ENCODE measurements at places on chromosomes 5 and 9.

DNA sequence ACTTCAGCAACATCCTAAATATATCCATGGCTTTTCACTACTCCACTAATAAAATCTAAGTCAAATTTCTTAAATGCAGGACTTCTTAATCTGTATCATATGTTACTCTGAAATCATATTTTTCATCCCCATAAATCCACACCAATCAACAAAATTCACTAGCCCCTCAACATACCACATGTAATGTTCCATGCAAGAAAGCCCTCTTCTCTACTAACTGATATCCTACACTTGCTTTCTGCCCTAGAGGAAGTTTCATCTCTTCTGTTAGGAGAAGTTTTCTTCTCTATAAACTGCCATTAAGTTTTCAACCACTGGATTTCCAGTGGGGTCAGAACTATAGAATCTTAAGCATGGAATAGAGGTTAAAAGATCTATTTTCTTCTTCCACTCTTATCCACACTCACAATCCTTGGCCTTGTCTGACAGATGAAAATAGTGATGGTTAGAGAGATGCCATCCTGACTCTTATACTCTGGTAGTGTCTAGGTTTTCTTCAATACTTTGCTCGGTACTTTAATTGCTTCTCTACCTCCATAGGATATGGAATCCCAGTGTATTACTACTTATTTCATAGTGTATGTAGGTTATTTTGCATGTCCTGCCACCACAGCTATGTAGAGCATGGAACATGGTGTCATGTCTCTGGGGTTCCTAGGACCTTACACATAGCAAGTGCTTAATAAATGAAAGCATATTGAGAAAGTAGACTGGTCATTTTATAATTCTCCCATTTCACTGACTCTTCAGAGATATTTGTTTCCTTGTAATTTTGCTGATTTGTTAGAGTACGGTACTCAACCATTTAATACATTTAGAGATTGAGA lies 48.4 kb downstream of the ALDH1A1 start:
- no peak for DNase-seq

DNA sequence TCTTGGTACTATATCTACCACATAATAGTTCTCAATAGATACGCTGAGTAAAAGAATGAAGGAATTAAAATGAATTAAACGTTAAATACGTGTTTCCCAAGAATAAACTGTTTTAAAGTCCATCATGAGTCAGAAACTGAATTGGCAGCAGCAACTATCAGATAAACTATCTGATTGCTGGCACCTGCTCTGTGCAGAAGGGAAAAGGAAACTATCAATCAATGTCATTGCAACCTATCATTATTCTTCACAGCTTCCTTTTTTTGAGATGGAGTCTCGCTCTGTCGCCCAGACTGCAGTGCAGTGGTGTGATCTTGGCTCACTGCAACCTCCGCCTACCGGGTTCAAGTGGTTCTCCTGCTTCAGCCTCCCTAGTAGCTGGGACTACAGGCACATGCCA lies 8.8 kb upstream of the WDR36 start:
- DNase-seq, result no peak

DNA sequence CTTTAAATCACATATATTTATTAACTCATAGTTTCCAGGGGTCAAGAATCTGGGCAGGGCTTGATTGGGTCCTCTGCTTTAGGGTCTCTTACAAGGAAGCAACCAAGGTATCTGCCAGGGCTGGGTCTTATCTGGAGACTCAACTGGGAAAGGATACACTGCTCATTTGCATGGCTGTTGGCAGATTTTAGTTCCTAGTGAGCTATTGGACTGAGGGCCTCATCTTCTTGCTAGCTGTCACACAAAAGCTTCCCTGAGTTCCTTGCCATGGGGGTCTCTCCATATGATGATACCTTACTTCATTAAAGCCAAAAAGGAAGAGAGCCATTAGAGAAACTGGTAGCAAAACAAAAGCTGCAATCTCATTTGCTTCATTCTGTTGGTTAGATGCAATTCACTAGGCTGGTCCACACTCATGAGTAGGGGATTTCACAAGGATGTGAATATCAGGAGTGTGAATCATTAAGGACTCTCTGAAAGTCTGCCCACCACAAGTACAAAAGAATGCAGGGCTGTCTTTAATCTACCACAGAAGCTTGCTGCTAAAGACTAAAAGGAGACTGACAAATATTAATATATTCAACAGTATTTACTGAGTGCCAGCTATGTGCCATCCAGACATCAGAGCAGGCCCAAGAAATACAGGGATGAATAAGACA lies 42.0 kb upstream of the TIMD4 start:
- DNase-seq, result no peak

GRCh38 chr5:91486638-91487037 lies 103.5 kb upstream of the ARRDC3 start:
- DNase-seq, result no peak

GRCh38 chr5:124889486-124889825 lies 143.0 kb upstream of the ZNF608 start:
- DNase-seq, result no peak

DNA sequence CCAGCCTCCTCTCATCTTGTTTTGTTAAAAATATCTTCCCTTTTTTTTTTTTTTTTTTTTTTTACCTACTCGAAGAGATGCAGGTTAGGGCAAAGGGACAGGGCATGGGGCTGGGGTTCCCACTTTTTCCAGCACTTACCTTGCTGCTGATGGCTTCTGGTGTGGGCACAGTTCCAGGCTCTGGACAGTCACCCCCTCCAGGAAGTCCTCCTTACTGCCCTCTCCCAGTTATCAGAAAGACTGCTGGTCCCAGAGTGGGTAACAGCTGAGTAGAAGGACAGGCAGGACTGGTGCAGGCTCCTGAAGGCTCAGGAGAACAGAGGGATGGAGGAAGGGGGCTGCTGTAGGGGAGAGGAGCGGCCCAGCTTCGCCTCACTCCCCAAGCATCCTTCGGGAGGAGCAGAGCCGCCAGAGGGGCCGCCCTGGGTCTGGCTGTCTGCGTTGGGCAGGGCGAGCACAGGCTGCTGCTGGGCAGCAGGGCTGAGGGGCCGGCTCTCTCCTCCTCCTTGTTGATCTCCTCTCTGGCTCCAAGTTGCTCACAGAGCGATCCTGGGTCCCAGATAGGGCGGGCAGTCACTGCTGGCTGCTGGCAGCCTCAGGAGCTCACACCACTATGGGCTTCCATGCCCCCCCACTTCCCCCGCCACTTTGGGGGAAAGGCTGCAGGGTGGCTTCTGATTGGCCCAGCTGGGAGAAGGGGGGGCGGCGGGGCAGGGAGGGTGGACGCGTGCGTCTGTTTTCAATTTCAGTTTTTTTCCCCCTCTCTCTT lies at the start of gene PDGFRB:
TSS of gene PDGFRB (minus strand) at position 588 of the 769 bp plus-strand sequence. CDS start 18,798 bp downstream, outside the sequence.
- no peak for DNase-seq

- no peak for DNase-seq
Measured at GRCh38 chr5:68436686-68437520, 221.3 kb downstream of the PIK3R1 start.

DNA sequence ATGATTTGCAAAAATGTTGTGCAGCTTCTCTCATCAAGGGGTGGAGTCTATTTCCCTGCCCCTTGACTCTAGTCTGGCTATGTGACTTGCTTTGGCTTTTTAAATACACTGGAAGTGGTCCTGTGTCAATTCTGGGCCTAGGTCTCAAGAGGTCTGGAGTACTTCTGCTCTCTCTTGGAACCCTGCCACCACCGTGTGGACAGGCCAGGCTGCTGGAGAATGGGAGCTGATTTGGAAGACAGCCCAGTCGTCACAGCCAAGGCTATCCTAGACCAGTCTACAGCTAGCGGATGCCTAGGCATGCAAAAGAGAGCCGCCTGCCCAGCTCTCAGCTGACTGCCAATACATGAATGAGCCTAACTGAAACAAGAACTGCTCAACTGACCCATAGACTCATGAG lies 56.7 kb upstream of the CLINT1 start:
- no peak for DNase-seq

Measured in iPS DF 6.9 (cell line).